ENCODE measurements at places on chromosomes 6 and 20.

DNA sequence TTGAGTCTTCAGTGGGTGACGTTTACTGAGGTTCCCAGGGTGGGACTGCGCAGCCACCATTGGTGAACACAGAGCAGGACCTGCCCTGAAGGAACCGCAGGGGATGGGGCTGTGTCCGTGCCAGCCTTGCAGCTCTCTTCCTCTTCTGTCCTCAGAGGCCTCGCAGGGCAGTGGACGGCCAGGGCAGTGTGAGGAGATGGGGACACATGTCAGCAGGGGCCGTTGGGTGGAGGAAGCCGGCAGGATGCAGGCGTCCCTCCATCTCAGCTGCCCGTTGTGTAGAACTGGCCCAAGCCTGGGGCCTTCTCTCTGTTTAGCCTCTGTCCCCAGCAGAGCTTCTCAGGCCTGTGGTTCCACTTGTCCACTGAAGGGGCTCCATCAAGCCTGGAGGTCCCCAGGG, 53.6 kb upstream of the SMOC2 start:
- DNase-seq: no peak

DNA sequence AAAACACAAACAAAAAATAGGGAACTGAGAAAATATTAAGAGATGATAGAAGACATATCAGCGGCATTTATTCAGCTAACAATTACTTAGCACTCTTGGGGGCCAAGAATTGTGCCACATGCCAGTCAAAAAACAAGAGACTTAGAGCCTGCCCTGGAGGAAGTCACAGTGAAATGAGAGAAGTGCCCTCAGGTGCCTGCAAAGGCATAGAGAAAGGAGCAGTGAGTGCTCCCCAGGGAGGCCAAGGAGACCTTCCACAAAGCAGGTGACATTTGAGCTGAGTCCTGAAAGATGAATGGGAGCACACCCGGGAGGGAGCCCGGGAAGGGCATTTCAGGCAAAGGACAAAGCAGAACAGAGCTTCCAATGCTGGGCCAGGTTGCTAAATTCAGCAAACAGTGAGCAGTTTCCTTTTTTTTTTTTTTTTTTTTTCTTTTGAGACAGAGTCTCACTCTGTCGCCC, 184.7 kb upstream of the JARID2 start:
- DNase-seq: no peak

GRCh38 chr6:82881519-82881918, 184.1 kb downstream of the UBE3D start:
- no peak for DNase-seq

DNA sequence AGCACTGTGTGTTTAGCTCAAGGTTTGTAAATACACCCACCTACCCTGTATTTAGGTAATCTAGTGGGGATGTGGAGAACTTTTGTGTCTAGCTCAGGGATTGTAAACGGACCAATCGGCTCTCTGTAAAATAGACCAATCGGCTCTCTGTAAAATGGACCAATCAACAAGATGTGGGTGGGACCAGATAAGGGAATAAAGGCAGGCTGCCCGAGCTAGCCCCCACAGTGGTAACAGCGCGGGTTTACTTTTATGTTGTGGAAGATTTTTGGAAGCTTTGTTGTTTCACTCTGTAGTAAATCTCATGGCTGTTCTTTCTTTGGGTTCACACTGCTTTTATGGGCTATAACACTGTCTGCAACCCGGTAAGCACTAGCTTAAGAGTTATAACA, 32.1 kb upstream of the RANBP9 start:
- DNase-seq: no peak

DNA sequence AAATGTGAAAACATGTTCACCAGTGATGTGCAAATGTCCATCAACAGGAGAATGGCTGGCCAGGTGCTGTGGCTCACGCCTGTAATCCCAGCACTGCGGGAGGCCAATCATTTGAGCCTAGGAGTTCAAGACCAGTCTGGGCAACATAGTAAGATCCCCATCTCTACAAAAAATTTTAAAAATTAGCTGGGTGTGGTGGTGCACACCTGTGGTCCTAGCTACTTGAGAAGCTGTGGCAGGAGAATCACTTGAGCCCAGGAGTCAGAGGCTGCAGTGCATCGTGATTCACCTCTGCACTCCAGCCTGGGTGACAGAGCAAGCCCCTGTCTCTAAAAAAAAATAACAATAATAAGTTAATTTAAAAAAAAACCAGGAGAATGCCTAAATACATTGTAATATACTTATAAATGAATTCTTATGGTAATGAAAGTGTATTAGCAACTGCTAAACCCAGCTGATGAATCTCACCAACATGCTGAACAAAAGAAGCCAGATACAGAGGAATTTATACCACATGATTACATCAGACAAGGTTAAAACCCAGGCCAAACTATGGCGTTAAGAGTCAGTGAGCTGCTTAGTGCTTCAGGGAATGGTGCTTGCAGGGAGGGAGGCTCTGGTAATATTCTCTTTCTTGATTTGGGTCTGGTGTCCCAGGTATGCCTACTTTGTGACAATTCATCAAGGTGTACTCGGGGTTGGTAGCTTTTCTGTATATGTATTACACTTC, 36.4 kb downstream of the RPP40 start:
- no peak for DNase-seq

GRCh38 chr6:37171201-37171969, 1.4 kb downstream of the PIM1 start:
- DNase-seq: peak; percentile 71

DNA sequence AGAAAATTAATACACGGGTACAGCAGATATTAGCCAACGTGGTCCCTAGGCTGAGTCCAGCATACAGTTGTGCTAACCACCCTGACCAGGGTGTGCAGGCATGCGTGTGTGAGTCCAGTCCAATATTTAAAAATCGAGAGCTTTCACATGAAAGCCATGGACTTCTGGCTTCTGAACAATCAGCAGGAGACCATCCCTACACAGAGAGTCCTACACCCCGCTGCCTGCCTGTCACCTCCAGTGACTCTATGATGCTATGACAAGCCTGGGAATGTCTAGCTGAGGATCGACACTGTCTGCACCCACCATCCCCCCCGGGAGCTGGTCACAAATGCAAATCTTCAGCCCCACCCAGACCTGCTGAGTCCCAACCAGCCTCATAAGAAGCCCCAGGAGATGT, 7.9 kb downstream of the ACSS1 start:
- no peak for DNase-seq

DNA sequence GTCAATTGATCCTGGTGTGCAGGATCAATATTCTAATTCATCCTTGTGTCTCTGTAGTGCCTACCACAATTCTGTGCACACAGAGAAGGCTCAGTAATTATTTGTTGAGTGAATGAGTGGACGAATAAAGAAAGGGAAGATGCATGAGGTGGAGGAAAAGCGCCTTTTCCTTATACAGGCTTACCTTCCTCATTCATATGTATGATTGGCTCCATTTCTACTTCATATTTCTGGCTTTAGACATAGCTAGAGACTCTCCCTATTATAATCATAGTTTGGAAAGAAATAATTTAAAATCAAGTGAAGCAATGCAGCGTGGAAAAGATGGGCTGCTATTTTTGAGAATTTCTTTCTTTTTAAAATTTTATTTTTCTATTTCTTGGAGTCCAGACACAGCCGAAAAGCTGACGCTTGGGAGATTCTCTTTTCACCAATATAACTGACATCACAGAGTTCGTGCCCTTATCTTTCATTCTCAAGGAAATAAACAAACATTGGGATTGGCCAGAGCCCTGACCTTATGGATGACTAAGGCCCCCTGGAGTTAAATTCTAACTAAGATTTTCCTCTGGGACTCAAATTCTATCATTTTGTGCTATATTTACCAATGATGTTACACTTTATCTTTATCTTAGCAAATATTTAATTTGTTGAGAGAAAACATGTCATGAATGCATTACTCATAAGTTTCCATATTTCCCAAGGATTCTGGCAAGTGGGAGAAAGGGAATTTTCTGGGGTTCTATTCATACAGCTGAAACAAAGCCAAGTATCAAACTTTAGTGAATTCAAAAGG, 48.1 kb downstream of the PRL start:
- peak; percentile 51 for DNase-seq

DNA sequence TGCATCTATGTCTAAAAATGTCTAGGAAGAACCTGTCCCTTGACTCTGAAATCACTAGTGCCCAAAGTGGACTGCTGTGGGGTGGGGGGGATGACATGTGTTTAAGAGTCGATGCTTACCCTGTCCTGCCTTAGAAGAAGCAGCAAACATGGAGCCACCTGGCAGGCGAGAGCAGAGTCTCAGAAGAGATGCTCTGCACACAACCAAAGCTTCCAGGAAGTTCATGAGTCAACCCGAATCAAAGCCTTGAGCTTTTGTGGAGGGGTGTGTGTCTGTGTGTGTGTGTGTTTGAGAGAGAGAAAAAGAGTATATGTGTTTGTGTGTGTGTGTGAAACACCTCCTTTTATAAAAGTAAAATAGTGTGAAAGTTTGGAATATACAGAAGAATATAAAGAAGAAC, 269.9 kb downstream of the ALDH8A1 start:
- DNase-seq: no peak

DNA sequence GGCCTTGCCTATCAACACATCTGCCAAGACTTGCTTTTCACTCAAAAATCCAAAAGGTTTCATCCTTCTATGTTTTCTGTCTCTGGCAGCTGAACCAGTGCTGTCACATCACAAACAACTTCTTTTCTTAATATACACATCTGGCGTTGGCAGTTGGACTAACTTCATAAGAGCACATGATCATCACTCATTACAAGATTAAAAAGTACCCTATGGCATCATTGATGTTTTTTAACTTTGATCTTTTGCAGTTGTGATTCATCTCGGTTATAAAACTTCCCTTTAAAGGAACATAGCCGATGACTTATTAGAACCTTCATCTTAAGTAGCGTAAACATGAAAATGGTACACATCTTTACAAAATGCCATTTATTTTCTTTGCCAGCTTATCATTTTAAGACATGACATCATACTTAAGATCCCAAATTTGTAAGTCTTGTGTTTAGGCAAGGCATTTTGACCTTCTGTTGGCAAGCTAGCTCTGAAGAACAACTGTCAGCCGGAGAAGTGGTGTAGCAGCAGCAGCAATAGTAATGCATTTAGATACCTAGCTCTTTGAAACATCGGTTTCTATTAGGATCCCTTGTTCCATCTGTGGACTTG, 64.2 kb upstream of the SUPT3H start:
- DNase-seq: peak; percentile 32

DNA sequence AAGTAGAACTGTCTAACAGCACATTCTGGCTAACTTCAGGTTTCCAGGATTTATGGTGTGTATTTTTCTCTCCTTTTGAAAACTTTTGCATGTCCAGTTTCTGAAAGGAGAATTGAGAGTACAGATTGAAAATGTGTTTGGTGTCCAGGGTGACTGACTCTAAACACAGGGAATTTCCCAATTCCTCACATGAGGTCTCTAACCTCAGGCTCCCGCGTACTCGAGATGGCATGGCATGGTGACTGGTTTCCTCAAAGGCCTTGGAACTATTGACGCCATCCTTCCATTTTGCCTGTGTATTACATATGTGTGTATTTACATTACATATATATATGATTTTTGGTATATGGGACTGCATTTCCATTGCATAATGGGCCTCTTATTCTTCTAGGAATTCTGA, 52.5 kb downstream of the PRND start:
- no peak for DNase-seq

DNA sequence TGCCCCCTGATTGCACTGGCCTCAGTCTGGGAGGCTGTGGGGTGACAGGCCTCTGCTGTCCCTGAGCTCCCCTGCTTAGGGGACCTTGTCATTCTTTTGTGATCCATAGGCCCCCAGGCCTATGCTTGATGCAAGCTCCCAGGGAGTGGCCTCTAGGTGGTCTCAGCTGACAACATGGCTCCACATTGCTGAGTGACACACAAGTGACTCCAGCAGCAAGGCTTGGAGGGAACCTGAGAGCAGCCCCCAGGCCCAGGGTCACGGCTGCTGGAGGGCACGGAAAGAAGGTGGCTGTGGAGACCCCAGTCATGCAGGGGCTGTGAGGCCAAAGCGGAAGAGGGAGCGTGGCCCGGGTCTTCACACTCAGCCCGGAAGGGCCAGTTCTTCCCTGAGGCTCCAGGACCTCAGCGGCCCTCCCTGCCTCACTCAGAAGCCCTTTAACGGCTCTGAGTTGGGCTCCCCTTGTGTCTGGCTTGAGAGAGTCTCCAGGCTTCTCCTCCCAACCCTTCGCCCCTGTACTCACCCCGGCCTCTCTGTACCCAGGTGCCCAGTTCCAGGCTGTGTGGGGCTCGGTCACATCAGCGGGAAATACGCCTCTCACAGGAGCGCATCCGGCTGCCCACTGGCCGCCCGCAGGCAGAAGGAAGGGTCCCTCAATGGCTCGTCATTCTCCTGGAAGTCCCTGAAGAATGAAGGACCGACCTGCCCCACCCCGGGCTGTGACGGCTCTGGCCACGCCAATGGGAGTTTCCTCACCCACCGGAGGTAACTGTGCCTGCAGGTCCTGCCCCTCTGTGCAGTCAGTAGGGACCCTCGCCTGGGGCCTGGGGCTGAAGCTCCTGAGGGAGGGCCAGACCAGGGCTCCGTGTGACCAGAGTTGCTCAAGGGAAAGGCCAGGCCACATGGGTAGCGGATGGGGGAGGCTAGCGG, 23.7 kb upstream of the PCMTD2 start:
- DNase-seq: no peak

GRCh38 chr20:37504404-37505096, 16.5 kb upstream of the NNAT start:
- peak; percentile 34 for DNase-seq

GRCh38 chr6:137426007-137426689, 68.0 kb downstream of the OLIG3 start:
- no peak for DNase-seq

GRCh38 chr6:3803627-3804468, 45.3 kb upstream of the FAM50B start:
- DNase-seq: peak; percentile 91

Data from ELR (cell line).